ENCODE measurements at places on chromosomes 7 and 10.
A peak's percentile ranks its signal among the peaks of the same experiment; 100 is the strongest.

DNA sequence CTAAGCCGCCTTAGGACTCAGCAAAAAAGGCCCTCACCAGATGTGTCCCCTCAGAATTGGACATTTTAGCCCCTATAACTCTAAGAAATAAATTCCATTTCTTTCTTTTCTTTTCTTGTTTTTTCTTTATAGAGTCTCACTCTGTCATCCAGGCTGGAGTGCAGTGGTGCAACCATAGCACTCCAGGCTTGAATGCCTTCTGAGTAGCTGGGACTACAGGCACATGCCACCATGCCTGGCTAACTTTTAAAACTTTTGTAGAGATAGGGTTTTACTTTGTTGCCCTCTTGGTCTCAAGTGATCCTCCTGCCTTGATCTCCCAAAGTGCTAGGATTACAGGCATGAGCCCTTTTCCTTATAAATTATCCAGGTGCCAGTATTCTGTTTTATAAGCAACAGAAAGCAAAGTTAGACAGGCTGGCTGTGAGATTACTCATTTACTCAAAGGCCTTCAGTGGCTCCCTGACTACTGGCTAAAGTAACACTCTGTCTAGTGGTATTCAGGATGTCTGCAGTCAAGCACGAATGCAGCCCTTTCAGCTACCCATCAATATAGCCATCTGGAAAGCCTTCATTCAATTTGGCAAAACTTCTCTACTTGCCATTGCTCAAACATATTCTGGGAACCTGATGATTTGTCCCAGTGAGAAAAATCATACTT is 128.6 kb downstream of the ICA1 start:
- no peak for DNase-seq

DNA sequence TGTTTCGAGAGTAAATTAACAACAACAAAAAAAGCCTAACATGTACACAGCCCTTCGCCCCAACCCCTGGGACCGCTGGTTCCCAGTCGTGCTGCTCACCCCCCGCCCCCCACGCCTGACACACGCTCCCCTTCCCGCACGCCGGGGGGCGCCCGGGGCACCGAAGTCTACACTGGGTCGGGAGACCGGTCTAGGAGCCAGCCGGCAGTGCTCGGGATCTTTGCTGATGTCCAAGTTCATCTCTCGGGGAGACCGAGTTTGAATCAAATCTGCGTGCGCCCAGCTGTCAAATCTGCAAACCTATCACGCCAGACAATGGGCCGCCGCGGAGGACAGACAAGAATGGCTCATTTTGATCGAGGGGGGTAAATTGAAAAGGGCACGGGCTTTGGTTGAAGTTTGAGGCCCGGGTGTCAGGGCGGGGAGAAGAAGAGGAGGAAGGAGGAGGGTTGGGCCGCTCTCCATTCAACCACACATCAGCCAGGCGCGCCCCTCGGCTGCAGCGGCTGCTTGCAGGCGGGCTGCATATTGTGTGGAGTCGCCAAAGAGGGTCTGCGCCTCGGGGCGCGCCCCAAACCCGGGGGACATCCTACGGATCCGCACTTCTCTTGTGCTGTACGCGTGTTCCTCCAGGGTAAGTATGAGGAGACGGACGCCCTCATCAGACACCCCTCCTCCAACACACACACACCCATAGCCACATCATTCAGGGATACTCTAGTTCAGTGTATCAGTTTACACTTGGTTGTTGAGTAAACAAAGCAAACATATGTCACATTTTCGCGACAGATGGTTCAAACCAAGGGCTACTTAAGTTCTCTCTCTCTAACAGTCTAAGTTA is 1.3 kb upstream of the GFRA1 start:
- DNase-seq, result no peak

GRCh38 chr7:34042406-34042805 is 137.1 kb downstream of the BMPER start:
- no peak for DNase-seq

GRCh38 chr7:100642534-100642907 is 1.2 kb upstream of the TFR2 start:
- DNase-seq, result peak; percentile 43

- no peak for DNase-seq
Measured at GRCh38 chr10:77104459-77104980, 533.1 kb downstream of the KCNMA1 start.

DNA sequence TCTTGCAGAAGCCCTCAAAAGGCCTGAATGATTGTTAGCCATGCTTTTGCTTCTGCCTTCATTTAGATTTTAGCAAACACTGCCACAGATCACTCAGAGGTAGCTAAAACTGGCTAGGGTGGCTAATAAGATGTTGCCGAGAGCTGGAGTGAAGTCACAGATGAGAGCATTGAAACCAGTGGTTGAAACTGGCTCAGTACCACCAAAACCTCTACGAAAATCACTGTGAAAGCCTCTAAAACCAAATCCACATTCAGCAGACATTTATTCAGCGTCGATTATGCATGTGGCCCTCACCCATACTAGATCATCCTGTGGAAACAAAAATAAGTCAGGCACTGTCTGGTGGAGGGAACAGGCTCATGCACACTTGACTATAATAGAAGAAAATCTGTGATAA is 50.8 kb downstream of the PIK3CG start:
- no peak for DNase-seq

- DNase-seq, result no peak
Measured at GRCh38 chr7:50954716-50955115, 172.0 kb upstream of the GRB10 start.

- DNase-seq, result no peak
Measured at GRCh38 chr7:191105-191980, 1.0 kb upstream of the FAM20C start.

DNA sequence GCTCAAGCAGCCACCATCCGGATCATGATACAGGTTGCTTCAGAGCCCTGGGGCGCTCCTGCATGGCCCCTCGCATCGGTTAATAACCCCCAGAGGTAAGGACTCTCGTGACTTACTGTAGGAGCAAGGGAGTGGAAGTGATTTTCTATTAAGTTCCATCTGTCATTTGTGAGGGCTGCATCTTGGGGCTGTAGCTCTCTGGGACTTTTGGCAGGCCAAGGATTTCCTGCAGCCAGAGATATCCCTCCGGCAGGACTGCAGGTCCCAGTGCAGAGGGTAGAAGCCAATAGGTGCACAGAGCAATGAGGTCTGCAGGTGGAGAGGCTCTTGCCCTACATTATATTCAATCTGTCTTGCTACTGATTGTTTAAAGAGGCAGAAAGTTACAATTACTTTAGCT is 356.8 kb upstream of the ADARB2 start:
- no peak for DNase-seq

- DNase-seq, result no peak
Measured at GRCh38 chr7:112771166-112771565, 19.0 kb downstream of the TMEM168 start.

DNA sequence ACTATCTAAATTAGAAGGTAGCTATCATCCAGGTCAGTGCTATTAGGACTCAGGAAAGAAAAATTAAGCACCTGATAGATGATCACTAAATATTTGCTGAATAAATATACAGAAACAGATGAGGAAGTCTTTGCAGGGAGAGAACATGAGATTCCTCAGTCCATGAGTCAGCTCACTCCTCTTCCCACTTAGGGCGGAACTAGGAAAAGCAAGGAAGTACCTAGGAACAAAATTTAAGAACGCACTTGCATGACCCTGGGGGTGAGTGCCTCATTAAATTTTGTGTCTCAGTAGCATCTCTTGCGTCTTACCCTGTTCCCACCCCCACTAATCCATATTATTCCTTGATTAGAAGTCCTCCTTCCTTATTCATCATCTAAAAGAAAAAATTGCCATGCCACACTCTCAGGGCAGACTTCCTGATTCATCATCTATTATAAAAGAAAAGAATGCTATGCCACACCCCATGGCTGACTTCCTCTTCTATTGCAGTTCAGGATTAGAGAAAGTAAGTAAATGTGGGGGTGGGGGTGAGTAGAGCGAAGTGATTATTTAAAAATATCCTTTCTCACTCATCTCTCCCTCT is 208.8 kb downstream of the THSD7A start:
- DNase-seq, result no peak

- DNase-seq, result no peak
Measured at GRCh38 chr7:63096141-63096540, 902.5 kb upstream of the ZNF722 start.

- no peak for DNase-seq
Measured at GRCh38 chr7:64863969-64864368, 39.1 kb upstream of the ZNF273 start.

- no peak for DNase-seq
Measured at GRCh38 chr7:157564517-157565177, 227.8 kb downstream of the DNAJB6 start.

- no peak for DNase-seq
Measured at GRCh38 chr7:151524845-151525244, 5.2 kb upstream of the RHEB start.

GRCh38 chr10:17220652-17221100 is 7.4 kb upstream of the VIM start:
- DNase-seq, result no peak

GRCh38 chr10:109698086-109698485 is 225.2 kb downstream of the XPNPEP1 start:
- DNase-seq, result no peak

DNA sequence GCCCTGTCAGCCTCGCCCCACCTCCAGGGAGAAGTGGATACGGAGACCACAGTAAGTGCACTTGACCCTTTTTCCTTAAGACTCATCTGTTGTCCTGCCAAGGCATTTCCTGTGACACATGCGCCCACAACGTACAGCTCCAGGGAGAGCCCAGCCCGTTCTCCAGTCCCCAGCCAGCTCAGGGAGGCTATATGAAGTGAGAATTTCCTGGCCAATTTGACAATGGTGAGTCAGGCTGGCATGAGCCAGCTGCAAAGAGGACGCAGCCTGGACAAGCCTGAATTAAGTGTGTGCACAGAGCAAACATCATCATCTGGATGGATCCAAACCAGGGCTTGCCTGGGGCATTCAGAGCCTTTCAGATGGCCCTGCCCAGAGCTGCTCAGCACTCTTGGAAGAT is 244.8 kb downstream of the KCNMA1 start:
- DNase-seq, result no peak

- DNase-seq, result no peak
Measured at GRCh38 chr10:34341473-34341872, 473.6 kb downstream of the PARD3 start.

GRCh38 chr7:70738151-70738885 is 393.6 kb upstream of the GALNT17 start:
- no peak for DNase-seq

DNA sequence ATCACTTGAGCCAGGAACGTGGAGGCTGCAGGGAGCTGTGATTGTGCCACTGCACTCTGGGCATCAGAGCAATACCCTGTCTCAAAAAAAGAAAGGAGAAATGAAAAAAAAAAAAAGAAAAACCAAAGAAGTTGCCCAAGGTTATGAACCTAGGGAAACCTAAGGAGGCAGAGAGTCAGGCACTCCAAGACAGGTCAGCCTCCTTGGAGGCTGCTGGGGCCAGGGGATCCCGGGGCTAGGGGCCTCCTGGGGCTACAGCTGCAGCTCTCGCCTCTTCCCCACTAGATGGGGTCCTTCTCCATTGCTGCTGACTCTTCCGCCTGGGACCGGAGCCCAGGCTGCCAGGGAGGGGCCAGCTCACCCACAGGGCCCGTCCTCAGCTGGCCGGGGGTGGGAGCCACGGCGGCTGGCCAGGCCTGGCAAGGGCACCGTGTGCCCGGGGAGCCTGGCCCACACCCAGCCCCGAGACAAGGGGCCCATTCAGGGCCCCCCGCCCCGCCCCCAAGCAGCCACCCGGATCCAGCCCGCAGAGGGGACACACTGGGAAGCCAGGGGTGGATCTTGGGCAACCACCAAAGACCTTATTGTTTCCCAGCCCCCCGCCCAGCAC is 1.7 kb upstream of the SPACDR start:
- DNase-seq, result no peak

DNA sequence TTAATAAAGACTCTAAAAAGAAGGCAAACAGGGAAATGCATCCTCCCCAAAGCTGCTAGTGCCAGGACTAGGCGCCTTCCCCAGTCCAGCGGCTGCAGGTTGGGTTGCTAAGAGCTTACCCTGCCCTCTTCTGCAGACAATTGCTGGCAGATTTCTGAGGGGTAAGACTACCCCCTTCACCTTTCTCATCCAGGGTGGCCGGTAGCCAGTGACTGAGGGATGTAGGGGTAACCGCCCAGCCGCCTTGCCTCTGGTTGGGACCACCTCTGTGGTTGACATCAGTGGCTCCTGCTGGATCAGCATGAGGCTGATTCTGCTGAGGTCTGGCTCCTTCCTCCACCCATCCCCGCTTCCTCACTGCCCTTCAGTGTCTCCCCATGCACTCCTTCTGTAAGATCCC is 71.2 kb downstream of the ADCYAP1R1 start:
- no peak for DNase-seq

- no peak for DNase-seq
Measured at GRCh38 chr7:94228678-94229077, 166.0 kb upstream of the COL1A2 start.

DNA sequence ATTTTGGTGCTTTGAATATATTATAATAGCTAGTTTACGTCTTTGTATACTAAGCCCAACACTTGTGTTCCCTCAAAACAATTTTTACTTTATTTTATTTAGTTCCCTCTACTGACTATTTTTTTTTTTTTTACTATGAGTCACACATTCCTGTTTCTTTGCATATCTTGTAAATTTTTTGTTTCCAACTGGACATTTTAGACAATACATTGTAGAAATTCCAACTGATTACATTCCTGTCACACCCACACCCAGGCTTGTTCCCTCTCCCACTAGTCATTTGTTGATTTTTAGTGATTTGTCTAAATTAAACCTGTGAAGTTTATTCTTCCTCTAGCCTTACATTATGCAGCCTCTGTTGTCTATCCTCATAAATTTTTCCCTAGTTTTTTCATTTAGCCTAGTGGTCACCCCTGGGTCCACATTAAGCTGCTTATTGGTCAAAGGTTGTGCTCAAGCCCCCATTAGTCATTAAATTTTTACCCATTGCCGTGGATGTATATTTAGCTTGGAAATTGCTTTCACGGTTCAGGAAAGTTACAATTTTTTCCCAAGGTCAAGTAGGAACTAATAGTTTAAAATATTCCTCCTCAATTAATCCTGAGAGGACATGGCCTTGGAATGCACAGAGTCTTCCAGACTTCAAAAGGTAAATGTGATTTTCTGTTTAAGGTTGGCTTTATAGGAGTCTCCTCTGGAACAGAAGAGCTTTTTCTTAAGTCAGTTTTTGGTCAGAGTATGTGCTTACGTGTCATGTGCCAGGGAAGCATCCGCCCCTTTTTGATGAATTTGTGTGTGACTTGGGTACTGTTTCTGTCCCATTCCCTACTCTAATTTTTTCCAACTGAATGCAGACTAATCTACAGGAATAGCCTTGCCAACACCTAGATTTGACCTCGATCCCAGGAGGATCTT is 207.6 kb upstream of the TMEM72 start:
- no peak for DNase-seq

- no peak for DNase-seq
Measured at GRCh38 chr7:80263333-80263732, 128.7 kb downstream of the GNAI1 start.

DNA sequence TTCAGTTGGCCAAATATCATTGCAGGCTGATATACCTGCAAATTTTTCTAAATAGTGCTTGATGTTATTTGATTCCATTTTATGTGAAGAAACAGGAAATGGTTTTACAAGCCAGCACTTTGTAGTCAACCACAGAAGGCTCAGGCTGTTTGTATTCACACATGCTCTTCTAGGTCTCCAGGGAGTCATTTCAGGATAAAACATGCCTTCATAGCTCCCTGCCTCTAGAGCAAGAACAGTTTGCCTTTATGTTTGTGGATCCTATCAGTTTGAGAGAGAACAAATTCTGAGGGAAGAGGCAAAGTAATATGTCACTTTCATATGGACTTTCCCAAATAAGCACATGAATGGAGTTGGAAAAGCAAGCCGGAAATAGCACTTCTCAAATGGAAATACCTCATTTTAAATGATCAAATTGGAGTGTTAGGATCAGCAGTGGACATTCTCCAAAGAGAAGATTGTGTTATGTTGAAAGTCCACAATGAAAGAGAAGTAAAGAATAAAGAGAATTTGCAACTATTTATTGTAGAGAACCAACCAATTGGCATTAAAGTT is 277.6 kb downstream of the KCND2 start:
- no peak for DNase-seq

Data from stimulated activated CD8-positive, alpha-beta memory T cell treated with anti-CD3 and anti-CD28 coated beads, Interleukin-2, amount 100 ng/mL, for 48 hours (primary cell).